A172 (cell line): ENCODE measurements at places on chromosomes 6 and 20.

DNA sequence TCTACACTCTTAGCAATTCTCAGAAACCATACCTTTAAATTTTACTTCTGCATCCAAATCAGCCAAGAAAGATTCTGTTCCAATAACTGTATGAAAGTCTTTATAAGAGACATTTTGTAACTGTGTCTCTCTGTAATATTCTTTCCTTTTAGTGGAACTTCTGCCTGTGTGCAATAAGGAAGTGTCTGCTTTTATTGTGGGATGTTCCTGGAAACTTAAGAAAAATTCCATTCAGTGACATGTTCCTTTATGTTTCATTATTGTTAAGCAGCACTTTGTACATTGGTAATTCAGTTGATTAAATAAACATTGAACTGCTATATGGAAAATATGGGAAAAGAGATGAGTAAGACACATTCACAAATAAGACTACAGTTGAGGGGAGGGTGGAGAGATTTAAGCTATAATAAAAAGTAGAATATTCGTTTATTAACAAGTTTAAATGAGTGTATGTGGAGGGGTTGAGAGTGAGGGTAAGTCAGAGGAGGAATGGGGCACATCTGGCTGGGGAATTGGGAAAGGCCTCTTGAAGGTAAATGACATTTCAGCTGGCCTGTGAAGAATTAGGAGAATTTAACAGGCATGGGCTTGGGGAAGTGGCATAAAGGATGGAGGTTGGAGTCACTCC is 11.9 kb downstream of the NUS1 start:
- no peak for DNase-seq

DNA sequence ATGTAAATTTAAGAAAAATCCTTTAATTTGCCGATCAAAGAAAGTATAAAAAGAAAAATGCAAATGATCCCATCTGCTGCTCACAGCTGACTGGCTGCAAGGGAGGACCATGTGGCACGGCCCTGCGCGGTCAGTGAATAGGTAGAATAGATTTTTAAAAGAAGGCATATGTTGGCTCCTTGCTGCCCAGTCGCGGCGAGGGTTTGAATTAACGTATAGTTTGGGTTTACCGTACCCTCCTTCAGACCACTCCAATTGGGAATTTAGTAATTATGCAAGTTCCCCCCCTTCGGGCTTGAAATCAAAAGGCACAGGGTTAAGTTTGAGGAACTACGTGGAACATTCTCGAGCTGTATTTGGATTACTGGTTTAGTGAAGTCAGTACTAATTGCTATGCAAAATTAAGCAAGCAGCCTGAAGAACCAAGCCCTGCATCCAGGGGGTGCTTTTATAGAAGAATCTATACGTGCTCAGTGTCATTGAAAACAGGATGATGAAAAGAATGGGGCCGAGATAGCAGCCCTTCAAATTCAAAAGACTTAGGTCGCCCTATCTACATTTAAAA is 1.1 kb upstream of the BEND3 start:
- no peak for DNase-seq

- no peak for DNase-seq
Measured at GRCh38 chr20:50567860-50568548, 57.8 kb downstream of the PTPN1 start.

GRCh38 chr20:53926428-53927028 is 143.9 kb downstream of the BCAS1 start:
- peak; percentile 99 for DNase-seq

DNA sequence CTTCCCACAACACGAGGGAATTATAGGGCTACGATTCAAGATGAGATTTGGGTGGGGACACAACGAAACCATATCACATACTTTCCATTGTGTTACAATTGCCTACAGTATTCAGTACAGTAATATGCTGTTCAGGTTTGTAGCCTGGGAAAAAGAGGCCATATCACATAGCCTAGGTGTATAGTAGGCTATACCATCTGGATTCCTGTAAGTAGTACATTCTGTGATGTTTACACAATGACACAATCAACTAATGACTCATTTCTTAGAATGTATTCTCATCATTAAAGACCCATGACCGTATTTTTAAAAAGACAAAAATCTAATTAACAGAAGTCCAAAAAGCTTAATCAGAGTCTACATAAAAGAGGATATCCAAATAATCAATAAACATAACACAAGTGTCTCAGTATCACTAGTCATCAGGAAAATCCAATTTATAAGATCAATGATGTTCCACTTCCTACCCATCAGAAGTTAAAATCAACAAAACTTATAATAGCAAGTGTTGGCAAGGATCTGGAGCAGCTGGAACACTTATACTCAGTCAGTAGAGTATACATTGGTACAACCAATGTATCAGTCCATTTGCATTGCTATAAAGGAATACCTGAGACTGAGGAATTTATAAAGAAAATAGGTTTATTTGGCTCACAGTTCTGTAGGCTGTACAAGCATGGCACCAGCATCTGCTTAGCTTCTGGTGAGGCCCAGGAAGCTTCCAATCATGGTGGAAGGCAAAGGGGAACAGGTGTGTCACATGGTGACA is 215.9 kb downstream of the CLVS2 start:
- no peak for DNase-seq

DNA sequence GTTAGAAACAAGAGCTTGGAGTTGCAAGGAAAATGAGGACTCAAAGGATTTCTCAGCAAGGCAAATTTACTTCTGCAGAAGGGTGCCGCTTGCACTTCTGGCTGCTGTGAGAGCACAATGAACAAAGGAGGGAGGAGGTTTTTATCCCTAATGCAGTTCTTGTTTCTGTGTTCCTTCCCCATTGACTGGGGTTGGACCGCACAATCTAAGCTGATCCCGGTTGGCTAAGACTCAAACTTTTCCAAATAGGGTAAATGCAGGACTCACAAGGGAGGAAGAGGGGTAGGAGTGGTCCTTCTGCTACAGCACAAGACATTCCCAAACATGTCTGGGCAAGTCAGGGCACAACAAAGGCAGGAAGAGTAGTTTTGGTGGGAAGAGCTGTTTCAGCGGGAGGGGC is 249.6 kb upstream of the MOCS1 start:
- no peak for DNase-seq

DNA sequence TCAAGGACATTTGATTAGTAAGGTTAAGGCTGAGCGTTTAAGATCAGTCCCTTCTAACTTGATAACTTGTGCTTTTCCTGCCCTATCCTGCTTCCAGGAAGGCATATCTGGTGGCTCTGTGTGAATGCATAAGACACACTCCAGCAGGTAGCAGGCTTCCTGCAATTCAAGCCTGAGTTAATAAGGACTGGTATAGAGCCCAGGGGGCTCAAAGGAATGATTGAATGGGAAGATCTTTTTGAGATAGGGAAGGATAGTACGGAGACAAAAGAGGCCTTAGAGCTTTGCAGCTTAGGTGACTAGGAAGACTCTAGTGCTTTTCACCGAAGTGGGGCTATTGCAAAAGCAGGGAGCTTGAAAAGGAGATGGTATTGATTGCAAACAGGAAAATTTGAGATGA is 307.1 kb downstream of the GRIK2 start:
- no peak for DNase-seq

DNA sequence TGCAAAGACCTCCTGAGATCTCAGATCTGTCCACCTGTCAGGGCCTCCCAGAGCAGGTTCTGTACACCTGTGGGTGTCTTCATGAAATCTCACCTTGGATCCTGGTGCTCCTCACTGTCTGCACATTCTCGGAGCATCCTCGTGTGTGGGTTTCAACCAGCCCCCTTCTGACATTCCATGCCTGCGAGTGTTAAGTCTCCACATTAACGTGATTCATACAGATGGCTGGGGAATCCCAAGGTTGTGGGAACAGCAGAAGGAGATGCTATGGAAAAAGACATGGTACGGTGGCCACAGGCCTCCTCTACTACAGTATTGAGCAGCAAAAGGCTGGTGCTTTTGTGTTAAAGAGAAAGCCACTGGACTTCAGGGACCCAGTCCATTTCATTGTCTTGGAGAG is 556.5 kb downstream of the DHX35 start:
- no peak for DNase-seq

GRCh38 chr20:49273696-49274277 is 4.1 kb downstream of the ZNFX1 start:
- DNase-seq, result no peak

DNA sequence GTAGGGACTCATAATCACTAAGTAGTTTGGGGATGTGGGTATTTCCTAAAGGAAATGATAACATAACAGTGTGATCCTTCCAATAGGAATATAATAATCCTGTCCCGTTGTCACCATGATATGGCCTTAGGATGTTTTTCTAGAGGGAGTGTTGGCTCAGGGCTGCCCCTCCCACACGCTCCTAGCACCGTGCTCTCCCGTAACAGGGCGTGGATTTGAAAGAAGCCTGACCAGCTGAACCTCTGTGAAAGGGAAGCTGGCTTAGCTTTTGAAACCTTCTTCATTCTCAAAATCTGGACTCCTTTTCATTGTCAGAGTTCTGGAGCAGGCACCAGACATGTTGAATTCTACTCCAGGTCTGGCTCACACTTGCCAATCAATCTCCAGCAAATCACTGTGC is 103.4 kb upstream of the SASH1 start:
- DNase-seq, result no peak

DNA sequence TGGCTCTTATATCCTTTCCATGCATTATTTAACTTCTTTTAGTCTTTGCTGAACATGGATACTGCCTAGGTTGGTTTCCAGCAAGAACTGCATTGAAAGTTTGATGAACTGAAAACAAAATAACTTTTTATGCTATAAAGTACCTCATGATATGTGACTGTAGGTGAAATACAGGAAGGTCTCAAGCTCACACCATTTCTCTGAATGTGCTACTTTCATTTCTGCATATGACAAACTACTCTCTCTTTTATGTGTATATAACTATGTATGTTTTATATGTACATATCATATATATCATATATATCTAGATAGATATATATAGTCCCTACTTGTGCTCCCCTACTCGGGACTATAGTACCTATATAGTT is 65.9 kb downstream of the AIG1 start:
- DNase-seq, result no peak

GRCh38 chr6:52994839-52995088 is 320 bp downstream of the GSTA4 start:
- DNase-seq, result no peak

DNA sequence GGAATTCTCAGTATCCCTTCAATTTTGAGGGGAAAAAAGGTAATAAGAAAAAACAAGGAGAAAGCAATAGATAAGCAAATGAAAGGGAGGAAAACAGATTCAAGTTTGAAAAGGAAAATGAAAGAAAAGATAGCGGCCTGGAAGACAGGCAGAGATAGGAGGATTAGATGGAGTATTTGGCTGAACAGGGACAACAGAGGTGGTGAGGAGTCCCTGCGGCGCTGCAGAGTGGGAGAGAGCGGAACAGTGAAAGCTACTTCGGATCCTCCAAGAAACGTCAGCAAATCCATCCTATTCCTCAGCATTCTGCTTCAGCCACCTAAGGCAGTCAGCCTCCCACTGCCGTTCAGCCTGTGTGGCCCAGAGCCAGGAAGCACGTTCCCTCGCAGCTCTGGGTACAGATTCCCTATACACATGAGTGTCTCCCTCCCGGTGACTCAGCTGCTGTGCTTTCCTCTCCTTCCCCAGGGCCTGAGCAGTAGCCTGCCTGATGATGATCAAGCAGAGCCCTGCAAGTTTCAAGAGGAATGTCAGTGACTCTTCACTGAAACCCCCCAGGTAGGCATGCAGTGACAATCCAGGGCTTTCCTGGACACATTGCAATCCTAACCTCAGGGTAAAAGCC is 43.4 kb upstream of the CDYL start:
- DNase-seq, result peak; percentile 94

GRCh38 chr6:53815381-53816119 is 20.7 kb downstream of the LRRC1 start:
- no peak for DNase-seq

DNA sequence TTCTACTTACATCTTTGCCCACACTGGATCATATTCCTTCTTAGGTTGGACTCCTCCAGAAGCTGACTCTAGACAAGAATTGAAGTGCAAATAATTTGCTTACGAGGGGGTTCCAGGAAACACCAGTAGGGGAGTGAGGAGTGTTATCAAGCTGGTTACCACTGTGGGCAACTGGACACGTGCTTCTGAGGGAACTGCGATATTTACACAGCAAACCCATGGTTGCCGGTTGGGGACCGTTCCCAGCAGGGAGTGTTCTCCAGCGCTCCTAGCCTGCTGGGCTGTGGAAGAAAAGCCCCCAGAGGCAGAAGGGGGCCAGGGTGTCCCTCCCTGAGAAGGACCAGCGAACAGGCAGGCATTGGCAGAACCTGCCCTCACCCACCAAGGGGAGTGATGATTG is 21.7 kb downstream of the MDFI start:
- DNase-seq, result no peak

GRCh38 chr20:31841928-31842327 is 3.5 kb downstream of the FOXS1 start:
- DNase-seq, result peak; percentile 90

GRCh38 chr20:53098621-53099020 is 126.5 kb downstream of the TSHZ2 start:
- no peak for DNase-seq

- no peak for DNase-seq
Measured at GRCh38 chr6:3904518-3904917, 55.3 kb downstream of the FAM50B start.

GRCh38 chr6:119078376-119079282 is at the start of gene FAM184A:
TSS of gene FAM184A (minus strand) at chr6:119078664. CDS start at chr6:119078299, 365 bp downstream.
- peak; percentile 27 for DNase-seq

- DNase-seq, result no peak
Measured at GRCh38 chr6:2872423-2873358, 30.4 kb downstream of the SERPINB9 start.

GRCh38 chr20:37256286-37256685 is 5.3 kb downstream of the GHRH start:
- no peak for DNase-seq

- DNase-seq, result peak; percentile 32
Measured at GRCh38 chr6:147135211-147135681, 69.0 kb upstream of the STXBP5 start.

DNA sequence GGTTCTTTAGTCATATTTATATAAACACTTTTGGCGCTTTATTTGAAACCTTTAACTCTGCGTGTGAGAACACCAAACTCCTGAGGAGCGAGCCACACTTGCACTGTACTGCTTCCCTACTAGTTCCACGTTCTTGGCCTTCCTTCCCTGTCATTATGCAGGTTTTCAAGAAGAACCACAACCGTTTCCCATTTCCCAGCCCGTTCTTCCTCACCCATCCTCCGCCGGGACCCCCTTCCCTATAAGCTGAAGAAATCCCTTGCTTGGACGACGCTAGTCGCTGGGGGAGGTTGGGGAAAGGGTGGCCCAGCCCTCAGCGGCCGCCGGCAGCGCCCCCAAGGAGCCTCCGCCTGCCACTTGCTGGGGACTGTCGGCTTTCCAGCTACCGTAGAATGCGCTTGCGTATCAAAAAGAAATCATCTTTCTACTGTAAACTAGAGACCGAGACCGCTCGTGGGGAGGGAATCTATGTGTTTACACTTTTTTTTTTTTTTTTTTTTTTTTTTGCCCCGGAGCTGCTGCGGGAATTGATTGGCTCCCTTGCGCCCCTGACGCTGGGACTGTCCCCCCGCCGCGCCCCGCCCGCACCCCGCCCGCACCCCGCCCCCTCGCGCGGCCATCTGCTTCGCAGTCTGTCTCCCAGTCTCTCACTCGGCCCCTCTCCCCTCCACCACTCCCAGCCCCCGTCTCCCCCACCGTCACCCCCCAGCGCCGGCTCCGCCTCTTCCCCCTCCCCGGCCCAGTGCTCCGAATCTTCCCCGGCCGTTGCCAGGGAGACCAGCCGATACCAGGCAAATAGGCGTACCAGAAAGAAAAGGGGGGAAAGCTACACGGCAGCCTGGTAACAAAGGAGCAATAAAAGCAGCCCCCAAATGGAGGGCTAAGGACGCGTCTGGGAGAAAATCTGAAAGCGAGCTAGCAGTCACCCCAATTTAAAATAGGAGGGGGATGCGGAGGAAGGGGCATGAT is 2.3 kb upstream of the MARCKS start:
- peak; percentile 70 for DNase-seq

- no peak for DNase-seq
Measured at GRCh38 chr20:52748285-52748932, 223.7 kb upstream of the TSHZ2 start.
